ENCODE measurements at places on chromosomes 11 and 22.

DNA sequence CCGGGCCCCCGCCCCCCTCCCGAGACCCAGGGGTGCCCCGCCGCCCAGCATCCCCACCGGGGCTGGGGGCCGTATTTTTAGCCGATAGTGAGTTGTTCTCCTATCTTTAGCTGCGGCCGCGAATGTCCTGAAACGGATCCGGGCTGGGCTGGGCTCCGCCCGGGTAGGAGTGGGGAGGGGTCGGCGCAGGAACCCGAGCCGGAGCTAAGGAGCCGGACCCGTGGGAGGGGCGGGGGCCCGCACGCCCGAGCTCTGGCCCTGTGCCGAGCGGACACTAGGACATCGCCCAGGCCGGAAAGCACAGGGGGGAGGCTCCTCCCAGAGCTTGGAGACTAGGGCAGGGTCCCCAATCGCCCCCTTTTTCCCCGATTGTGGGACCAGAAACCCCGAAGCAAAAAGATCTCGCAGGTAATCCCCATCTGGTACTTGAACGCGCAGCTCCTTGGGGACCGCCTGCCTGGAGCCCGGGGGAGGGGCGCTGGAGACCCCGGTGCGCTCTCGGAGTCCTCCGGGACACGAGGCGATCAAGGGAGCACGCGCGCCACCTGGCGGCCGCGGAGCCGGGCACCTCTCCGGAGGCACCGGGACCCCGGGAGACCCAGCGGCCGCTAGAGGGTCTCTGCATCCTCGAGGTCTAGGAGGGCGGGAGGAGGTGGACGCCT, 669 bp downstream of the CDC42EP2 start:
- DNase-seq, result no peak

DNA sequence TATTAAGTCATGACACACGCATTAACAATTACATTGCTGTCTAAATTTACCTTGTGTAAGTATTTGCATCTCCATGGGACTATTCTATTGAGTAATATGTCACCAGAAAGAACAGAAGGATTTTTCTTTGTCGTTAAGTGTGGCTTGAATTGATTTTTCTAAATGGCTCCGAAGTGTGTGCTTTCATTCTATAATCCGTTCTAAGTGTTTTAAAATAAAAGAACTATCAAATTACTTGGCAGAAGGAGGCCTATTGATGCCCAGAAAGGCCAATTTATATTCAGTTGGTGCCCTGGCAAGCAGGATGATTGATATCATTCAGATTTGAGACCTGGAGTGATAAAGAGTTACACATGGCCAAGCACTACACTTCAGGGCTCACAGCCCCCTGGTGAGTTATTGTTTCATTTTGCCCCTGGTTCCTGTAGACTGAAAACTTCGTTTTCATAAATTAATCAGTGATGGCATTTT, 538.9 kb upstream of the ANO5 start:
- DNase-seq, result no peak

DNA sequence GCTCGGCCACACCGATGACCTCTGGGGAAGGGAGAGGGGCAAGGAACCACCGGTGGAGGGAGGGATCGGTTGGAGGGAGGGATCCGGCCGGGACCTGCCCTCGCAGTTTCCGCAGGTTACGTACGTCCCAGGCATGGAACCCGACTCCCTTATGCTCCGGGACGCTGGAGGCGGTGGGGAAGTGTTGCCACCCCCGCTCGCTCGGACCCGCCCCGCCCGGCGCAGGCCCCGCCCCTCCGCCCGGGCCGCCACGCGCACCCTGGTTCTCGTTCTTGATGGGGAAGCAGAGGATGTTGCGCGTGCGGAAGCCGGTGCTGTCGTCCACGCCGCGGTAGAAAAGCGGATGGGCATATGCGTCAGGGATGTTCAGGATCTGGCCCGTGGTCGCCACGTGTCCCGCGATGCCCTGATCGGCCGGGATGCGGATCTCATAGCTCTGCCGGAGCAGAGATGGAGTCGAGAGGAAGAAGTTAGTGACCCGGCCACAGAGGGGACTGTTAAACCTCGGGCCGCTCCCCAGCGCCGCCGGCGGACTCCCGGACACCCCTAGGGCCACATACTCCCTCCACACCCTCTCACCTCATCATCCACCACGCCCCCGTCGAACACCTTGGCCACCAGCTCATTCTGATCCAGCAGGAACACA, 89.8 kb downstream of the PDE2A start:
- no peak for DNase-seq

- no peak for DNase-seq
Observed at GRCh38 chr11:36395978-36396736, 100.1 kb downstream of the PRR5L start.

DNA sequence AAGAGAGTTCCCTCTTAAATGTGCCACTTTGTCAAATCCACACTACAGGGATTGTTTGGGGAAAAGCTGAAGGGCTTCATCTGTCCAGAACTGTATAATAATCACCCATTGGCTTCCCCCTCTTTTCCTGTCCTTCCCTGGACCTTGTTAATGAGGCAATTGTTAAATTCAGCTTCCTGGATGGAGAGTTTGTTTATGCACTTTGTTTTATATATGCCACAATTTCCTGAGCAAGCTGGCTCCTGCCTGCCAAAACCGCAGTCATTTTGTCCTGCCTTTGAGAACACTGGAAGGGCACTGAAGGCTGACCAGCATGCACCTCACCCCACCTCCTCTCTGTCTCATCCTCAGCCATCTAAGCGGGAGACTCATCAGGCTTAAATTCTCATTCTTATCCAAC, 86.2 kb downstream of the MSANTD4 start:
- DNase-seq, result no peak

GRCh38 chr11:83364500-83365045, 78.4 kb upstream of the CCDC90B start:
- no peak for DNase-seq

All from cerebellar nuclear complex (tissue), 1 donor.